ENCODE measurements at places on chromosomes 12 and 14.

DNA sequence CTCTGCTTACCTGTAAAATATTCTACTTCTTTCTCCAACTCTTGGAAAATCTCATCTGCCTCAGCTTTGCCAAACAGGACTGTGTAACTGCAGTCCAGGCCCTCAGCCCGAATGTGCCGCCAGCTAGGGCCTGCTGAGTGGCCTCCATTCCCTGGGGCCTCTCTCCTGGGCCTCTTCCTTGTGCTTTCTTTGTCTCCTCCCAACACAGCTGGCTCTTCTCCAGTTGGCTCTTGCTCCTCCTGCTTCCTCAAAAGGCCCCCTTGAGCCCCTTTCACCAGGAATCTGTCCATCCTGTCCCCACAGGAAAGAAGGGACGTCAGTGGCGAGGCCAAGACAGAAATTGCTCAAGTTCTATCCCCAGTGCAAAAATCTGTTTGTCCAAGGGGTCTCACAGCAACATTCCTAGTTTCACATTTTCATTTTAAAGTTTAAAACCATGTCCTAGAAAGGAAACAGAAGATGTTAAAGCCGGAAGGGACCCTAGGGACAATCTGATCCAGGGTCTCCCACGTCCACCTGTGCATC is 713 bp downstream of the ALKBH2 start:
- DNase-seq = no peak

DNA sequence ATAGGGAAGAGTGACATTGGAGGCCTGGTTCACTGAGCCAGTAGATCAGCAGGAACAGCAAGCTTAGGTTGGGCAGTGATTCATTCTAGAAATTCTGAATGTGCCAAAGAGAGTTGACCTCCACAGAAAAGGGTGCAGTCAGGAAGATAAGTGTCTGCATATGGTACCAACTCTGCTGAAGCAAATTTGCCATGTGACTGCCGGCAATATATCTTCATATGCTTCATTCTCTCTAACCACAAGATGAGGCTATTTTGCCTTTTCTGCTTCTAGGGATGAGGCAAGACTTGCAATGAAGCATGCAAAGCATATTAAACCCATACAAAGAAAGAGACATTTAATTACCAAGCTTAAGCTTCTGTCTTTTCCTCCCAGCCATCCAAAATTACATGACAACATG is 13.6 kb downstream of the CCDC198 start:
- DNase-seq = peak; percentile 1

GRCh38 chr12:100474617-100475016 is 951 bp downstream of the NR1H4 start:
- no peak for DNase-seq

- DNase-seq = no peak
Observed at GRCh38 chr12:108823804-108824203, 33.6 kb downstream of the SSH1 start.

DNA sequence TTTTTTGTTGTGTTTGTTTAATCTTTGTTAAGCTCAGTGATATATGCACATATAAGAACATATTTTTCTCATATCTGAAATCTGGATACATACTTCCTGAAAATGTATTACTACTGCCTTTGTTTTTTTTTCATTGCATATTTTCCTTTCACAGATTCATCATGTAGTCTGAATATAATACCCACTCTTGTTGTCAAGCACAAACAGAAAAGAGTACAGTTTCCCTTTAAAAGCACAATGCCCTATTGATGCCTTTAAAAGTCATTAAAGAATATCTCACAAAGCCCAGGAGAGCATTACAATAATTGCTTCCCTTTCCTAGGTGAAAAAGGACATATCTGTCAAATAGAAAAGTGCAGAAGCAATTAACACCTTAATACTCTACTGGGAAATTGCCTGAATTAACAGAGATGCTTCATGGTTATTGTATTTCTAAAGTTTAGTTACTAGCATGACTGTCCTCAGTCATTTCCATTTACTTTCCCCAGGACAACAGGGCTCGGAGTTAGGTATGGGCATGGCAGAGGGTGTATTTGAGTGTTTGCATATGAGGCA is 107.4 kb downstream of the GRIP1 start:
- DNase-seq = no peak

GRCh38 chr14:105069871-105070759 is 4.9 kb upstream of the GPR132 start:
- DNase-seq = peak; percentile 23

DNA sequence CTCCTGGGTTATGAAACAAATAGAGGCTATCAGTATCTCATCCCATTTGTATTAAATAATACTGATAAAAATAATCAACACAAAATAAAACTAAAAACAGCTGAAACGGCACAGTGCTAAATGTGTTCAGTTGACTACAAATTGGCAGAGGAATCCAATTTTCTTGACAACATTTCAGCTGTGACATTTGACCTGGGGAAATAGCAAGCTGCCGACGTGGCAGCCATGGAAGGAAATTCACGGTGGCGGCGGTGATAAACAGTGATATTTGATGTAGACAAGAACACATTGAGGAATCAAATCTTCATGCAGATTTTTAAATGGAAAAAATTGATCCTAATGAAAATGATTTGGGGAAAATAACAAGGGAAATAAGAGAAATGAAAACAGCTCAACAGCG is 159.1 kb upstream of the RTL1 start:
- DNase-seq = peak; percentile 20

- no peak for DNase-seq
Observed at GRCh38 chr12:86711731-86712130, 455.5 kb upstream of the MGAT4C start.

DNA sequence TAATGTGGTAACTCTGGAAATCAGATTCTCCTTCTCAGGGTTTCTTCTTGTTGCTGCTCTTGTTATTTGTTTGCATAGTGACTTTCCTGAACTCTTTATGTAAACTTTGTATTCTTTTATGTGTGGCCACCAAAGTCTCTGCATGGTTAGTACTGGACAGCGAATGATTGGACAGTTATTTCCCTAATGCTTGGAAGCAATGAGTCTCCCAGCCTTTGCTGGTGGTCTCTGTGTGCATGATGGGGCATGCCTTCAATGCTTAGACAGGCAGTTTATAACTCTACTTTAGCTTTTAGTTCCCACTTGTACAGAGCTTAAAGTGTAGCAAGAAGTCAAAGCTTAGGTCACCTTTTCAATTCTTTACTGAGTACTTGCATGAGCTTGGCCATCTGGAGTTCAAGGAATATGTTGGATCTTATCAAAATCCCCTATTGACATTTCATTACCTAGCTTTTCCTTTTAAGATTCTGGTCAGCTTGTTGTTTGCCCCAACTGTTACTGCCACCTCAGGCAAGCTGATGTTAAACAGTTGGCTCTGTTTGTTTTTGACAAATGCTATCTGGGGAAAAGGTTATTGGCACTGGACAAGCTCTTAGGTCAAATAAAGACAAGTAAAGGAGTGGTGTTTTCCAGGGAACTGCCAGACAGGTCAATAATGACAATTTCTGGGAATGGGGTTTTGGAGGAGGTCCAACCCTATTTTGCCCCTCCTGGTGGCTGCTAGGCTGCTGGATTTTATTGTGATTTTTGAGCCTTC is 12.3 kb downstream of the CCDC91 start:
- no peak for DNase-seq

- no peak for DNase-seq
Observed at GRCh38 chr12:69935651-69936100, 110.6 kb downstream of the MYRFL start.

GRCh38 chr14:57933349-57933748 is 67.5 kb upstream of the SLC35F4 start:
- no peak for DNase-seq

GRCh38 chr12:47397664-47398281 is 308.1 kb downstream of the RPAP3 start:
- peak; percentile 63 for DNase-seq

DNA sequence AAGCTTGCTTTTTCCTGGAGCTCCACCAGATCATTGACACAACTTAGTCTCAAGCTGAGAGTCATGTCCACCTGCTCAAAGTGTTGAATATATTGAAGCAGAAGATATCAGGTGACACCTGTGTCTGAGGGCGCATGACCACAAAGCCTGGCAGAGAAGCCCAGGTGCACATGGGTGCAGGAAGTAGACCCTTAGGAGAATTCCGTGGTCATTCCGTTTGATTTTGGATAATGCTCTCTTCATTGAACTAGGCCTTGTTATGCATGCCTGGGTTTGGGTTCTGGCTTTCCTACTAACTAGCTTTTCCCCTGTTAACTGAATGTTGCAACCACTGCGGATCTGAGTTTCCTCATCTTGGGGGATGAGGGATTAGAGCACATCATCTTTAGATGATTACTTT is 7.1 kb downstream of the ARHGDIB start:
- no peak for DNase-seq

GRCh38 chr14:54197369-54197768 is 199.4 kb upstream of the CDKN3 start:
- DNase-seq = no peak

DNA sequence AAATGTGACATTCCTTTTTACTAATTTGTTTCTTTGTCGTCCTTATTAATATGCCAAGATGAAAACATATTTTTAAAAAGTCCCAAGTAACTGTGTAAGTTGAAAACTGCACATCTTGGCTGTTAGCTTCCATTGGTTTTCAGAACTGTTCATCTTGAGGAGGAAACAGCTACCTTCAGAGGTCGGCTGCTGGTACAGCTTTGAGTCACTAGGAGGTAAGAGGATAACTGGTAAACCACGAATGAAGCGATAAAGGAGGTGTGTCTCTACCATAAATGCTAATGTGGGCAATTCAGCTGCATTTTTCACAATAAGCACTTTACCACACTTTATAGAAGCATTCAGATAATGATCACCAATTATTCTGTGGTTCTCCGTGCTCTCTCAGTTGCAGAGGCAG is 137.5 kb upstream of the KRAS start:
- no peak for DNase-seq

DNA sequence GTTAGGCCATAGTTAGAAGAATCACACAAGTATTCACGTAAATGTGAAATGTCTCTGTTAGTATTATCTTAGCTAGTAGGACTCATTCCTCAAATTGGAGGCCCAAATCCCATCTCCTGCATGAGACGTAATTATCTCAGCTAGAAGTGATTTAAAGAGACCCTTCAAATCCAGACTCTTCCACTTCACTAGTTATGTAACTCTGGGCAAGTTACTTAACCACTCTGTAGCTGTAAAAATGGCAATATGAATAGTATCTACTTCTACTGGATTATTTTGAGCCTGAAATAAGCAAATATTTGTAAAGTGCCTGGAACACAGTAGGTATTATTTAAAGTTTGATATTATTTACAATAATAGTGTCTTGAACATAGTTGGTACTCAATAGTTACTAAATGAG is 28.4 kb upstream of the CDKL1 start:
- no peak for DNase-seq

DNA sequence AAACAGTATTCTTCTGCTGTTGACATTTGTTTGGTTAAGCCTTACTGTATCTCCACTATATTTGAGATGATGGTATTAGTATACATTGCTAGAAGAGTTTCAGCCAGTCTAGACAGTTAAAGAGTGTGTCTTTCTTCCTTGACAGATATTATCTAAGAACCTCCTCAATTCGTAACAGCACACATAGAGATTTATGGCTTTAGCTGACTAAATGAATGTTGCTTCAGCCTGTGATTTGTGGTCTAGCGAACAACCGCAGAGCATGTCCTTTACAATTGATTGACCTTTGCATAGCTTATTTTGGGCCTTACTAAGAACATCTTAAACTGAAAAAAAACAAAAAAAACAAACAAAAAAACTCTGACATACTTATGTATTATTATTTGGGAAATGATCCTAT is 122.2 kb downstream of the DAAM1 start:
- DNase-seq = no peak

- DNase-seq = no peak
Observed at GRCh38 chr12:87802721-87803011, 226.5 kb downstream of the C12orf50 start.

DNA sequence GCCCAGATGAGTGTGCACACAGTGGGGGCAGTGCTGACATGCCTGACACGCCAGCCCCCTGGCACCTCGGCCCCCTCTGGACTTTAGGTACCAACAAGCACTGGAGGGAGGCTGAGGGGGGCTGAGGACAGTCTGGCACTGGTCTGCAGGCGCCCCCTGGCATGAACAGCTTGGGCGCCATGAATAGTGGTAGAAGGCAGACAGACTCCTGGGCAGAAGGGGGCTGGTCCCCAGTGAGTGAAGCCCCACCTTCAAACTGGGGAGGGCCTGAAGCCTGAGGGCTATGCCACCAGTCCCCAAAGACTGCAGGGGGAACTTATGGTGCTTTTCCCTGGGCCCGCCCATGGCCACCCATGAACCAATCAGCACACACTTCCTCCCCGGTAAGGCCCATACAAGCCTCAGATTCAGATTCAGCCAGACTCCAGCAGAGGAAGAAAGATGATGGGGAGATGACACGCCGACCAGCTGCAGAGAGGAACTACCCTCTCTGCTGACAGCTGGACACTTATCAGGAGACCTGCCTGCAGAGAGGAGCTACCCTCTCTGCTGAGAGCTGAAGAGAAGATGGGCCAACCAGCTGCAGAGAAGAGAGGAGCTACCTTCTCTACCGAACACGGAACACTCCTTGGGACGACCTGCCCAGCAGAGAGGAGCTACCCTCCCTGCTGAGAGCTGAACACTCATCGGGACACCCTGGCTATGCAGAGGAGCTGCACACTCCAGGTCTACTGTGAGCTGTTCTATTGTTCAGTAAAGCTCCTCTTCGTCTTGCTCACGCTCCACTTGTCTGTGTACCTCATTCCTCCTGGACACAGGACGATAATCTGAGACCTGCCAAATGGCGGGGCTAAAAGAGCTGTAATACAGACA is 324.5 kb downstream of the PCNX1 start:
- no peak for DNase-seq

GRCh38 chr14:94310248-94310647 is 12.9 kb downstream of the SERPINA6 start:
- DNase-seq = no peak

DNA sequence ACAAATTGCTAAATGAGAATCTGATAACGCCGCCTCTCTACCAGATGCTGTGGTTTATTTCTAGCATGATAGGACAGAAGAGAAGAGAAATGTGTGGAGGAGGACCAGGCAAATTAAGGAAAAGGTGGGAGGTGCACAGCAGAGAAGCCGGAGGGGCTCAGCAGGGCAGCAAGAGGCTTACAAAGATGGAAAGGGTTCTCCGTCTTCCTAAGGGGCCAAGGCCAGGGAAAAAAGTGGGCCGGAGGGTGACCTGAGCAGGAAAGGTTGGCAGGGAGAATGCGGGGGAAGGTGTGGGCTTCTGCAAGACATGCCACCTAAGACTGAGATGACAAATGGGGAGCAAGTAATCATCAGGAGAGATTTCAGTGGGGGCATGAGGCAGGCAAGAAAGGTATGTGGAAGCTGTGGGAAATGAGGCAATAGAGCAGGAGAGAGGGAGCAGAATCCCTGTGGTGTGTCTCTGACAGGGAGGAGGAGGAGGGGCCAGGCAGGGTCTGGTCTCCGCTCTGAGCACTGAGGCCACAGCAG is 18.7 kb downstream of the MANSC1 start:
- DNase-seq = no peak

- peak; percentile 51 for DNase-seq
Observed at GRCh38 chr12:79555028-79555925, 135.5 kb downstream of the PAWR start.

Measured in HCEC 1CT (cell line).